ENCODE measurements at places on chromosomes 7 and 10.

- no peak for ATAC-seq
These were observed 83.8 kb downstream of the CPEB3 start for GRCh38 chr10:92207061-92207460.

- no peak for ATAC-seq
These were observed 244.7 kb upstream of the RHOBTB1 start for GRCh38 chr10:61188691-61189090.

GRCh38 chr10:118290471-118290995 is 51.6 kb downstream of the FAM204A start:
- no peak for ATAC-seq

DNA sequence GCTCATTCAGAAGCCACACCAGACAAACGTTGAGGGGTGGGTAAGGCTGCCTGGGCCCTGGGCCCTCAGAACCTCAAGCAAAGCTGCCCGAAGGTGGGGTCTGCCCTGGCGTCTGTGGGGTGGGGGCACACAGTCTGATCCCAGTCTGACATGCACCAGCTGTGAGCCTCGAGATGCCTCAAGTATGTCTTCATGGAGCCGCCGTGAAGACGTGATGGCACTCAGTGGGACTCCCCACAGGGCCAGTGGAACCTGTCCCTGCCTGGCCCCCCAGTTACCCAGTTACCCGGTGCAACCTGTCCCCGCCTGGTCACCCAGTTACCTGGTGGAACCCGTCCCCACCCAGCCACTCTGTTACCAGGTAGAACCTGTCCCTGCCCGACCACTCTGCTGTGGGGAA is 351.2 kb downstream of the PTPRN2 start:
- no peak for ATAC-seq
